ENCODE measurements at places on chromosomes 3 and 15. TPM values are rescaled to one million over a fixed set of nuclear protein-coding genes. Genes with fewer than 3 reads are reported as not detected.

GRCh38 chr3:11379824-11380701 lies 107.9 kb downstream of the ATG7 start:
- DNase-seq, result no peak

DNA sequence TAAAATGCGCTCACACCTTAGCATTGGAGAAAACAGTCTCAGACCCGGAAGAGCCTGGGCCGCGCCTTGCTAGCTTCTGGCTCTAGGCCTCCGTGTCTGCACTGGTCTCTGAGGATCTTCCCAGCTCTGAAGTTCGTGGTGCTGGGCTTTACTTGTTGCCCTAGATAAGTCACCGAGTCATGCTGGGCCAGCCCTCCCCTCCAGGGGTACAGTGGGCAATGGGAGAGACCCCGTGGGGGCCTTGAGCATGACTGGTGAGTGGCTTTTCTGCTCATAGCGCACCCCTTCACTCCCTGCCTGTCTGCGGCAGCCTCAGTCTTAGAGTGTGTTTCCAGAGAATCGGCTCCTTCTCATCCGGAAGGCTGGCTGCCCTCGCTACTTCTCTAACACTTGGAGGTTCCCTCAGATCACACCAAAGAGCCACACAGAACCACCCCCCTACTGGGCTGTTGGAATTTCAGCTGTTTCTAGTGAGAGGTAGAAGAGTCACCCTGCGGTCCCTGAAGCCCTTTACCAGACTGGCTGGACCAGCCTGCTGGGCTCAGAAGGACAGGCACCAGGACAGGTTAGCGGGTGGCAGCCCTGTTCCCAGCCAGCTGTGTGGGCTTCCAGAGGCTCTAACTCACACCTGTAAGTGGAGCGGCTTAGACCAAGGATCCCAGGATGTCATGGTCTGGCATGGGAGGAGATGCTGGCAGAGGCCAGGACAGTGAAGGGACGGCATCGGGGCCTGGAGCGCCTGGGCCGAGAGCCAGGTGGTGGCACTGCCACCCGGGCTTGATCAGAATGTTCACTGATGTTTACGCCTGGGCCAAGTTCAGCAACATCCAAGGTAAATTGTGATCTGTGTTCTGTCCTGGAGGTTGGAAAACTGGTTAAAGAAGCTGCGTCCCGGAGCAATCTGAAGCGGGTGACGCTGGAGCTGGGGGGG lies 17.9 kb downstream of the ALDH1A3 start:
- no peak for DNase-seq

- DNase-seq, result no peak
Observed at GRCh38 chr3:72496051-72496670, 352.1 kb downstream of the SHQ1 start.

- no peak for DNase-seq
Observed at GRCh38 chr15:37359101-37359892, 258.9 kb upstream of the MEIS2 start.

Gene ATP13A4
- 15.7 TPM for total RNA-seq

DNA sequence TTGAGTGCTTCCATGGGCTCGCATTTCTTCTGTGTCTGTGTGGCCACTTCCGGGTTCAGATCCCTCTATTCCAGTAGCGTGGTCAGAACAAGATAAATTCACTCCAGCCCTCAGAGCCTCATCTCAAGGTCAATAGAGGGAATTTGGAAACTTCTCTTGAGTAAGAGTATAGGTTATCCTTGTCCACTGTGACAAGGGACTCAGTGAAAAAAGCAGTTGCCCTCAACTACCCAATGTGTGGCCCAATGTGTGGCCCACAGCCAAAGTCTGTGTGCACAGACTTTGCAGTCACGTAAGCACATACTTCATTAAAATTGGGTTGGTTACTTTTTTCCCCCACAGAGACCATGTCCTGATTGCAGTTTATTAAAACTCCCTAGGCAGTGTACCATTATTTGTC lies 305.6 kb upstream of the SEMA6D start:
- DNase-seq, result no peak

All from pancreas (tissue), 10 donors.